Activated naive CD4-positive, alpha-beta T cell treated with anti-CD3 and anti-CD28 coated beads for 36 hours (primary cell): ENCODE measurements at places on chromosomes 4 and X. TPM values are rescaled to one million over a fixed set of nuclear protein-coding genes. Genes with fewer than 3 reads are reported as not detected.

The HMGB3 gene
- 30.8 TPM for total RNA-seq

The TRIM2 gene
- 4.2 TPM for total RNA-seq

The EPHA5 gene
- total RNA-seq: not detected

The TLL1 gene
- total RNA-seq: not detected

The HPGD gene
- total RNA-seq: 1.5 TPM

The LONRF3 gene
- total RNA-seq: 5.0 TPM

The PTTG2 gene
- not detected for total RNA-seq

The PCYT1B gene
- not detected for total RNA-seq
